Stimulated activated CD4-positive, alpha-beta T cell treated with anti-CD3 and anti-CD28 coated beads, Interleukin-12 subunit alpha, Interleukin-12 subunit beta, amount 100 ng/mL, for 24 hours (primary cell): ENCODE measurements at places on chromosomes 11 and 22.

GRCh38 chr11:8988329-8989234, 15.2 kb downstream of the NRIP3 start:
- DNase-seq: no peak

DNA sequence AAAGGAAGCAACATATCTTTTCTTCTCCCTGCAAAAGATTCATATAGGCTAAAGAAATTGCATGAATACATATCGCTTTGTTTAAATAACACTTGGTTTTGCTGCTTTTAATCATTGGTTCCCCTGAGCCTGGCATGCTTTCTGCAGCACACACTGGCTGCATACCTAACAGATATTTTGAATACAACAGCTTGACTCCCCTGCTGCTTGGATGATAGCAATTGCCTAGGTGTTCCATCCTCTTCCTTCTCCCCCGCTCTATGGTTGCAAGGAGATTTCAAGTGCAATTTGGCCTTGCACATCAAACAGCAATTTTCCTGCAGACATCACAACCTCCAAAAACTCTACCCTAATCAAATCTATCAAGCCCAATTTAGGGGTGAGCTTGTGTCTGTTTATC, 430.0 kb downstream of the NTM start:
- DNase-seq: no peak

- no peak for DNase-seq
Measured at GRCh38 chr11:18739685-18740084, 13.7 kb upstream of the IGSF22 start.

DNA sequence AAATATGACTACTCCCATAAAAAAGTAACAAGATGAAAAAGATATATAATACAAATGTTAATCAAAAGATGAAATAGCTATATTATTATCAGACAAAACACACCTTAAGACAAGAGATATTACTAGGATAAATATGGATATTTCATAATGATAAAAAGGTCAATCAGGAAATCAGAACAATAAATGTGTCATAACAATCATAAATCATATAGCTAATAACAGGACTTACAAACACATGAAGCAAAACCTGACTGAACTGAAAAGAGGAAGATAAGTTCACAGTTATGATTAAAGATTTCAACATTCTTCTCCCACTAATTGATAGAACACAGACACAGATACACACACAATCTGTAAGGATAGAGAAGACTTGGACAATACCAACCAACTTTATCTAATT, 47.2 kb downstream of the EIF3M start:
- DNase-seq: no peak

DNA sequence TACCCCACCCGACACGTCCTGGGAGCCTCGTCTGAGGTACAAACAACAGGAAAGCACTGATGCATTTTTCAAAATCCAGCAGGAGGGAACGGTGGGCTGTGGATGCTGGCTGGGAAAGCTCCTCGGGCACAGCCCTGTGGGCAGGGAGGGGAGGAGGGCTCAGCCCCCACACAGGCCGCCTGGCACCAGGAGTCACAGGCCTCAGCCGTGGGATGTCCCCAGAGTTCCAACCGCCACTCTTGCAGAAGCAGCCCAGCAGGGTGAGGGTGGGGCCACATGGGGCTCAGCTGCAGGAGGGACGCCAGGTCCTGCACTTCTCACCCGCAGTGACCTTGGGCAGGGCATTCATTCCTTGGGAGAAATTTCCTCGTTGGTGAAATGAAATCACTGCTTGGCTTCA, 274.6 kb downstream of the BRD1 start:
- no peak for DNase-seq

DNA sequence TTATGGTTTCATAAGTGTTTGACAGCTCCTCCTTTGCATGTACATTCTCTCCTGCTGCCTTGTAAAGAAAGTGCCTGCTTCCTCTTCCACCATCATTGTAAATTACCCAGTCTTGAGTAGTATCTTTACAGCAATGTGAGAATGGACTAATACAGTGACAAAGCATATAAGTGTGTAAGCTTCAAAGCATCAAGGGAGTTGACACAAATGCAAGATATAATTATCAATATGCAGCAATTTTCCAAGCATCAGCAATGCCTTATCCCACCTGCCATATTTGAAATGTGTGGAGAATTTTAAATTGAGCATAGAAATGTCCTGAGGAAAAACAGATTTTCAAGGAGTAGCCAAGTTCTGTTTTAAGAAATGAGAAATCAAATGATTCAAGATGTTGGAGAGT, 1.7 kb upstream of the OR5AL1 start:
- DNase-seq: no peak

GRCh38 chr11:43582863-43583462, 97.6 kb upstream of the HSD17B12 start:
- DNase-seq: no peak

GRCh38 chr11:129865701-129866100, 29.7 kb downstream of the NFRKB start:
- no peak for DNase-seq
